ENCODE measurements at places on chromosomes 1 and 21. TPM values are rescaled to one million over a fixed set of nuclear protein-coding genes. Genes with fewer than 3 reads are reported as not detected.

The SLC22A15 gene
- 6.6 TPM for total RNA-seq

The FCGR1A gene
- total RNA-seq: not detected

The ODF2L gene
- 45.4 TPM for total RNA-seq

The UROD gene
- 93.1 TPM for total RNA-seq

The UCHL5 gene
- 30.2 TPM for total RNA-seq

The MANEAL gene
- 0.98 TPM for total RNA-seq

The FCER1G gene
- total RNA-seq: 39.6 TPM

The IRF6 gene
- total RNA-seq: 2.0 TPM

The PDC gene
- total RNA-seq: not detected
